ENCODE measurements at places on chromosomes 13 and 19. TPM values are rescaled to one million over a fixed set of nuclear protein-coding genes. Genes with fewer than 3 reads are reported as not detected.

Gene SPINT2
- total RNA-seq = 8.7 TPM

DNA sequence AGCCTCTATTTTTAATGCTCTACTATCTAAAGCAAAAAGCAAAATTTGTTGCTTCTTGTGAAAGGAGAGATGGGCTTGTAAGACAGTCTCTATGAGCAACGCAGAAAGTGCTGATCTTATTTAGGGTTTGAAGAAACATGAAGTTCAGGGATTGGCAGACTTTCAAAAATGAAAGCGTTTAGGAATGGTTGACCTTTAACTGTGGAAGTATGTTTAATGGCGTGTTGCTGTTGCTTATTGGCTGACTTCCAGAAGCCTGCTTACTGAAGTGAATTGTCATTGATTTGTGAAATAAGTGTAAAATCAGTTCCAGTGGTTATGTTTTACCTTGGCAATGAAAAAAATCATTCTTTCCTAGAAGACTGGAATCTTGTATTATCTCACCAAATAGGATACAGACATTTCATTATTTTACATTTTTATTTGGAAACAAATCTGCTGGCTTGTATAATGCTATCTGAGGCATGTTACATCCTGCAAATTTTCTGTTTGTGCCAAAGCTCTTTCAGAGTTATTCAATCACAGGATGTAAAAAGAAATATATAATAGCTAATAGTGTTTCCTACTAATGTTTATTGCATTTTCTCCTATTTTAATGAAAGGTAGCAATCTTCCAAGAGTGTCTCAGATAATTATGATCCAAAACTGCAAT, 221.3 kb upstream of the SLITRK6 start:
- H3K27ac ChIP-seq = no peak overlapping the region
- no peak overlapping the region for H3K4me3 ChIP-seq
- DNase-seq = peak; percentile 99
- no peaks in the 10 kb centered on the region for H3K4me1 ChIP-seq
- no peaks in the 10 kb centered on the region for H3K36me3 ChIP-seq

DNA sequence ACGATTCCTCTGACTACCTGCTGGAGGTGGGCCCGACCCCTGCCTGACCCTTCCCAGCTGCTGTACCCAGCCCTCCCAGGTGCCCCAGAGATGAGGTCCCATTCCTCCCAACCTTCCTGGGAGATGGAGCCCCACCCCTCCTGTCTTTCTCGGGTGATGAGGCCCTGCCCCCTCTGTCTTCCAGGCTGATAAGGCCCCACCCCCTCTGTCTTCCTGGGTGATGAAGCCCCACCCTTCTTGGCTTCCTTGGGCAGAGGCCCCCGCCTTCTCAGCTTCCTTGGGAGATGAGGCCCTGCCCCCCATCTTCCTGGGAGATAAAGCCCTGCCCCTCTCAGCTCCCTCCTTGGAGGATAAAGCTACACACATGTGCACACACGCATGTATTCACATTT, 47.9 kb downstream of the CERS4 start:
- H3K4me1 ChIP-seq = no peaks in the 10 kb centered on the region
- no peak for DNase-seq

Gene LYL1
- total RNA-seq = under 0.01 TPM

- no peaks in the 10 kb centered on the region for H3K27me3 ChIP-seq
- H3K27ac ChIP-seq = no peak overlapping the region
- H3K4me3 ChIP-seq = no peak overlapping the region
- no peak for DNase-seq
- H3K4me1 ChIP-seq = no peaks in the 10 kb centered on the region
- no peaks in the 10 kb centered on the region for H3K36me3 ChIP-seq
Measured at GRCh38 chr13:68644611-68645010, 1414.5 kb upstream of the PCDH9 start.

GRCh38 chr13:100235311-100235901, 146.5 kb downstream of the PCCA start:
- no peak overlapping the region for H3K27ac ChIP-seq
- H3K4me3 ChIP-seq = no peak overlapping the region
- no peaks in the 10 kb centered on the region for H3K27me3 ChIP-seq
- peaks cover 5% of the 10 kb centered on the region for H3K4me1 ChIP-seq

DNA sequence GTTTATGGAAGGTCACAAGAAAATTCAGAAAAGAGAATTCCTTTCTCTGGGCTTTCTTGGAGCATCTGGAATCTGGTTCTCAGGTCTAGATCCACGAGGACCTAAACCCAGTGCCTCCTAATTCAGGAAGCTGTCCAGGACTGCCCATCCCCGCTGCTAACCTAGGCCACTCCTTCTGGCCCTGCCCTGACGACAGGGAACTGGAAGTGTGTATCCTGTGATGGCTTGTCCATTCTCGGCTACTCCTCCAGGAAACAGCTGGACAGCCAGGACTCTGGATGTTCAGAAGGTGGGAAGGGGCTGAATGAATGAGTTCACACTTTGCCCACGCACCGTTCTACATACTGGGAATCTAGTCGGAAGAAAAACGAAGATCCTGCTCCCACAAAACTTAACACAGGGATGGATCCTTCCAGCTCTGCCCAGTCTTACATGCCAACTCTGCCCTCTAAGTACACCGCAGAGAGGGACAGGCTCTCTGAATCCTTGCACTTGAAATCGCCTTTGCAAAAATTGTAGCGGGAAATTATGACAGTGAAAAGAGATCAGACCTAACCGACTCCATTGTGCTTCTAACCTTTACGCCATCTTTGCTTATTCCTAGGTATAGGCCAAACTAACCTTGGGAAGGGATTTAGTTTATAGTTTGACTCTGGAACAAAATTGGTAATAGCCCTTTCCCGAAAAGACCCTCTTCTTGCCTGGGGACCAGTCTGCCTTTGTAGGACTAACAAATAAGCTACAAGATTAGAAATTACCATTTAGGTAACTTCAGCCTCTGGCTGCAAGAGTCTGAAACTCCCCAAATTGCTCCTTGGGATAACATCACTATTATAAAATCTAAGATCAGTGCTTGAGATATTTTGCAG, 1.8 kb downstream of the LSM4 start:
- peak overlapping the region; percentile 75 for H3K4me3 ChIP-seq
- peak overlapping the region; percentile 82 for H3K27ac ChIP-seq
- H3K36me3 ChIP-seq = peaks cover 4% of the 10 kb centered on the region
- no peaks in the 10 kb centered on the region for H3K27me3 ChIP-seq
- no peak for DNase-seq

GRCh38 chr19:15374105-15374651, 5.4 kb downstream of the AKAP8 start:
- H3K4me3 ChIP-seq = no peak overlapping the region
- peaks cover 26% of the 10 kb centered on the region for H3K36me3 ChIP-seq
- H3K4me1 ChIP-seq = peaks cover 12% of the 10 kb centered on the region
- H3K27me3 ChIP-seq = no peaks in the 10 kb centered on the region
- DNase-seq = no peak
- peak overlapping the region; percentile 3 for H3K27ac ChIP-seq

DNA sequence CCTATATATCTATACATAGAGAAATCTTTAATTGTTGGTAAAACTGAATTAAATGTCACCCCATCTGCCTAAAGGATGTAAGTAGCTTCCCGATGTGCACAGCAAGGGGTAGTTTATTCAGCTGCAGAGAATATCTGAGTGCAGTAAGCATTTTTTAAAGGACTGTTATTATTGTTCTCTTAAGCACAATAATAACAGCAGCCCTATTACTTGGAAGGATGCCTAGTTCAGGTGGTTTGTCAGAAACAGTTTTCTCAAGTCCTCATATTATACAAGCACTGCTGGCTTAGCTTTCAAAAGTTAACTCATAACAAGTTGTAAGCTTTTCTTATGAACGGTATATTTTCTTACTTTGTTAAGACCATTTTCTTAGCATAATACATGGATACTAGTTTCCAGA, 142.6 kb downstream of the CRYL1 start:
- H3K4me3 ChIP-seq = no peak overlapping the region
- DNase-seq = no peak
- H3K36me3 ChIP-seq = no peaks in the 10 kb centered on the region
- no peak overlapping the region for H3K27ac ChIP-seq

DNA sequence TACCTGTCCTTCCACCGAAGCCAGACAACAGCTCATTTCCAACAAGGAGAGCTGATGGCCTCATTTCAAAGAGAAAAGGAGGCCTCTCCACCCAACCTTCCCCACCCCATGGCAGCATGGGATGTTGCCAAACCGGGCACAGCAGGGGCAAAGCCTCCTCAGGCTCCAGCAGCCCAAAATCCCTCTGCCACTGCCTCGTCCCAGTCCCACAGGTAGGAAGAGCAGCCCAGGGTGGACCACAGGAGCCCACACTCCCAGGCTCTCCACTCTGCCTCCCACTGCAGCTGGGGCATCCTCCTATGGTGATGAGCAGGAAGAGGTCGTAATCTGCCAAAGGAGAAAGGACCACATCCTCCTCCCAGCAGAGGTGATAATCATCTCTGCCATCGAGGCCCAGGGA, 50.9 kb downstream of the PEPD start:
- no peaks in the 10 kb centered on the region for H3K27me3 ChIP-seq
- DNase-seq = no peak
- H3K36me3 ChIP-seq = no peaks in the 10 kb centered on the region
- no peaks in the 10 kb centered on the region for H3K4me1 ChIP-seq

DNA sequence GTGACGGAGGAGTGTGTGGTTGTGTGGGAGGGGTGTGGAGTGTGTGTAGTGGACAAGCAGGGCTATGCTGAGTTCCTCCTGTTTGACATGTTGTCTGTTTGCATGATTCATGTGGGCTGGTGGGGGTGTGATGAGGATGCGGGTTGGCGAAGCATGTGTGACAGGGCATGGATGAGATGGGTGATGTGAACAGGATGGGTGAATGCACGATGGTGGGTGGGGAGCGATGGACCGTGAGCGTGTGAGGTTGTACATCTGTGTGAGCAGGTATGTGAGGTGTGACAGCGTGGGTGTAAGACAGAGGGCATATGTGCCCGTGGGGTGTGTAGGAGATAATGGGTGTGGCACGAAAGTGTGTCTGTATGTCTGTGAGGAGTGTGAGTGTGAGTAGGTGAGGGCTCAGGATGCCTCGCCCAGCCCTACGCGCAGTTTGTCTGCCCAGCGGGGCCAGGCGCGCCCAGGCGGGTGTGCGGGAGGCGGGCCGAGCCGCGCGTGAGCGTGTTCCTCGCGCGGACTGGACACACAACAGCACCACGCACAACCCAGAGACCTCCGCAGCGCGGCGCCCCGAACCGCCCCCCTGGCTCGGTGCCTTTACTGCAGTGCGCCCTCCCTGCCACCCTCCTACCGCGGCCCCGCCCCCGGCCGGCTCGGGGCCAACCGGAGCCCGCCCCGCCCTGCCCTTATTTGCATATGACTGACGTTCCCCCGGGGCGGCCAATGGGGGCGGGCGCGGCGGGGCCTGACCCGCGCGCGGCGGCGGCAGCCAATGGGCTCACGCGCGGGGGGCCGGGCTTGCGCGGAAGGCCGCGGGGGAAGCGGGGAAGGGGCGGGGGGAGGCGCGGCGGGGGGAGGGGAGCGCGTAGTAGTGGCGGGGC, 14.4 kb downstream of the CIC start:
- H3K4me1 ChIP-seq = peaks cover 48% of the 10 kb centered on the region
- H3K27ac ChIP-seq = peak overlapping the region; percentile 91
- H3K27me3 ChIP-seq = no peaks in the 10 kb centered on the region
- H3K4me3 ChIP-seq = peak overlapping the region; percentile 32
- peak; percentile 90 for DNase-seq

DNA sequence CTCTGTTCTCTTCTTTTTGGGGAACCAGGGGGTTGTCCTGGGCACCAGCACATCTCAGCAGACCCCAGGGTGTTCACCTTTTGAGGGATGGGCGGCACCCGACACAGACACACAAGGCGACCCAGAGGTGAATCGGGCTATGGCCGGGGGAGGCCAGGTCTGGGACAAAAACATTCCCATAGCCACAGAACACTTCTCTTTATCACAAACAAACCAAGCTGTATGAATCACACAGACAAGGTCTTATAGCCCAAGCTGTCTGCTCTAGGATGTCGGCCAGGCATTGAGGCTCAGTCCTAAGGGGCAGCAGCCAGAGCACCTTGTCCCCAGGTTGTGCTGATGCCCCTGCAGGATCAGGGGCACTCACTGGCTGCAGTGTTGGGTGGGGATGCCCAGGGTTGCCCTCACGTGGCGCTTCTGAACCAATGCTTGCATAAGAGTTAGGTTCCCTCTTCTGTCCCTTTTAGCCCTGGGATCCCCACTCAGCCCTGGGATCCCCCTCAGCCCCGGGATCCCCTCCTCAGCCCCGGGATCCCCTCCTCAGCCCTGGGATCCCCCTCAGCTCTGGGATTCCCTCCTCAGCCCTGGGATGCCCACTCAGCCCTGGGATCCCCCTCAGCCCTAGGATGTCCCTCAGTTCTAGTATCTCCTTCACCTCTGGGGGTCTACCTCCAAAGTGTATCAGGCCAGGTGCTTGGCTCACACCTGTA, 26.9 kb downstream of the MAU2 start:
- H3K4me1 ChIP-seq = no peaks in the 10 kb centered on the region
- no peak overlapping the region for H3K27ac ChIP-seq
- H3K27me3 ChIP-seq = no peaks in the 10 kb centered on the region
- peak; percentile 16 for DNase-seq

Gene PSG6
- 0.17 TPM for total RNA-seq

DNA sequence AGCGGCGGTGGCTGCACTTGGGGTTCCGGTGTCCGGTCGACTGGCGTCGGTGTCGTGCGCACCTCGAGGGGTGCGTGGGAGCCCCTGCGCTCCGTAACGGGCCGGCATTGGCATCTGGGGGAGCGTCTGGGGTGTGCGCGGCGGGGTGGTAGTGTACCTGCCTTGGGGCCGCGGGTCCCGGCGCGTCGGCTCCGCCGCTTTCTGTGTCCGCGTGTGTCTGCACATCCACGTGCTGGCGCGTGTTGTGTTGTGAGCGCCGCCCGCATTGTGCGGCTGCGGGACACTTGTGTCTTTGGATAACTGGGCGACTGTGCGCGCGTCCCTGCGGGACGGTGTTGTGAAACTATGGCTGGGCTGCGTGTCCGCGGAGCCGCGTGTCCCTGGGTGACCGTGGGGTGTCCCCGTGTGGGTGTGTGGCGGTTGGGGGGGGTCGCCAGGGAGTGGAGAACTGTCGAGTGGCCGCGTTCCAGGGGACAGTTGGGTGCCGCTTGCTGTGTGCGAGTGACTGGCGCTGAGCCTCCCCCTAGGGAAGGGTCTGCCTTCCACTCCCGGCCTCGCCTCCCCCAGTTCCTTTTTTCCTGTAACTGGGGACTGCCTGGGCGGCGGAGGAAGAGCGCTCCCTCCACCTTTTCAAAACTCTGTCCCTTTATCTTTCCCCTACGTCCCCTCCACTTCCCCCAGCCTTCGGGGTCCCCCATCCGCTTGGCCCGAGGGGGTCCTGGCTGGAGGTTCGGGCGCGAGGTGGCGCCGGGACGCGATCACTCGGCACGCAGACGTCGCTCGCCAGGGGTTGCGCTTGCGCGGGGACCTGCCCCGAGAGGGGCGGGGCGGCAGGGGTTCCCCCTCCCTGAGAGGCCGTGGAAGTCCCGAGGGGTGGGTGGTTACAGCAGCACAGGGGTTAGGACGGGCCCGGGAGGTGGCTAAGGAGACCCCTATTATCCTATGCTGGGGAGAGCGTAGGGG, 5.7 kb upstream of the NFIC start:
- no peaks in the 10 kb centered on the region for H3K36me3 ChIP-seq
- H3K4me1 ChIP-seq = peaks cover 22% of the 10 kb centered on the region
- peak overlapping the region; percentile 34 for H3K27ac ChIP-seq
- DNase-seq = peak; percentile 51
- H3K4me3 ChIP-seq = peak overlapping the region; percentile 54

Gene ZNF266
- 10.0 TPM for total RNA-seq

GRCh38 chr19:48607359-48607755, 815 bp downstream of the SPACA4 start:
- H3K4me1 ChIP-seq = no peaks in the 10 kb centered on the region
- DNase-seq = no peak
- no peaks in the 10 kb centered on the region for H3K27me3 ChIP-seq
- H3K27ac ChIP-seq = no peak overlapping the region
- H3K4me3 ChIP-seq = no peak overlapping the region
